ENCODE measurements at places on chromosomes 16 and 17.

GRCh38 chr17:83099570-83100181 is 20.3 kb downstream of the METRNL start:
- DNase-seq = no peak

- no peak for DNase-seq
Observed at GRCh38 chr16:75385507-75386152, 47.7 kb downstream of the CFDP1 start.

DNA sequence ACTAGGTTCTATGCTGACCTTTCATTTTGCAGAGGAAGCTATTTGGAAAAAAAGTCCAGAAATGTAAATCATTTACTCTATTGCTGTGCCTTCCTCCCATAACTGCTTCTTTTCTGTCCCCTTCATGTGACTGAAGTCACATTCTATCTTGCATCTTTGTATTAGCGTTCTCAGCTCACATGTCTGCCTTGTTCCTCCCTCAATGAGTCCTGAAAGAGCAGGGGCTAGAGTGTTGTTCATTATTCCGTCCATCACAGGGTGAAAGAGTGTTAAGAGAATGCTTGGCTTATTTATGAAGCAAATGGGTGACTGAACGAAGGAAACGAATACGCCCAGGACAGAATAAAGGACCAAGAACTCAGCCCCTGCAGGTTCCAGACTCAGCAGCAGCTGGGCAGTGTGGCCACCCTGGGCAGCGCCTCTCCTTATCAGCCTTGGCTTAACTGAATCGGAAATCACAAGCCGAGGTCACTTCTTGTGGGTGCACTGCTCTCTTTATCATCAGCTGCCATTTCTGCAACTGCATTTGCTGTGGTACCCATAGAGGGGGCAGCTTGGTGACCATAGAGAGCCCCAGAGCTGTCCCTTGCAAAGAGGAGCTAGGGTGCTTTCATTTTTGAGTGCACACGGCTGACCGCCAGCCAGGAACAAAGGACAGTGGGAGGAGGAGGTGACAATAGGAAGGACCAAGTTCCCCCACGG is 1.8 kb upstream of the PIK3R6 start:
- peak; percentile 44 for DNase-seq

GRCh38 chr17:78355045-78355641 is 4.7 kb downstream of the SOCS3 start:
- no peak for DNase-seq

DNA sequence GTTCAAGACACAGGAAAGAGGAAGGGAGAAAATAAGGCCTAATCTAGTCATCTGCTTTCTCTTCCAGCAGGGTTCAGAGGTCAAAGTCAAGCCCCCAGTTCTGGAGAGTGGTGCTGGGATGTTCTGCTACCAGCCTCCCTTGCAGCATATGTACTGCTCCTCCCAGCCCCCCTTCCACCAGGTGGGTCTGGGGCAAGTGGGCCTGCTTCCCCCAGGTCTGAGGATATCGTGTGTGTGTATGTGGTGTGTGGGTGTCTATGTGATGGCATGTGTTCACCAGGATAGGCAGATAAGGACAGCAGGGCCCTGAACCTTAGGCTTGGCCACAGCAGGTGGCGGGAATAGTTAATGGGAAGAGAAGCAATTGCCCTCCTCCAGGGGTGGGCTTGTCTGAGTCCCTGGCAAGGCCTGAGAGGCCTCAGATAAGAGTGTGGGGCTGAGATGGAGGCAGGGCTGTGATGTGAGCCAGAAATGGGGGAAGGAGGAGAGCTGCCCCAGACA is 21.1 kb downstream of the FOXN1 start:
- DNase-seq = no peak

GRCh38 chr17:4492721-4493561 is 5.7 kb upstream of the SPNS2 start:
- DNase-seq = peak; percentile 99

- DNase-seq = no peak
Observed at GRCh38 chr17:43611230-43611969, 50.3 kb downstream of the MEOX1 start.

DNA sequence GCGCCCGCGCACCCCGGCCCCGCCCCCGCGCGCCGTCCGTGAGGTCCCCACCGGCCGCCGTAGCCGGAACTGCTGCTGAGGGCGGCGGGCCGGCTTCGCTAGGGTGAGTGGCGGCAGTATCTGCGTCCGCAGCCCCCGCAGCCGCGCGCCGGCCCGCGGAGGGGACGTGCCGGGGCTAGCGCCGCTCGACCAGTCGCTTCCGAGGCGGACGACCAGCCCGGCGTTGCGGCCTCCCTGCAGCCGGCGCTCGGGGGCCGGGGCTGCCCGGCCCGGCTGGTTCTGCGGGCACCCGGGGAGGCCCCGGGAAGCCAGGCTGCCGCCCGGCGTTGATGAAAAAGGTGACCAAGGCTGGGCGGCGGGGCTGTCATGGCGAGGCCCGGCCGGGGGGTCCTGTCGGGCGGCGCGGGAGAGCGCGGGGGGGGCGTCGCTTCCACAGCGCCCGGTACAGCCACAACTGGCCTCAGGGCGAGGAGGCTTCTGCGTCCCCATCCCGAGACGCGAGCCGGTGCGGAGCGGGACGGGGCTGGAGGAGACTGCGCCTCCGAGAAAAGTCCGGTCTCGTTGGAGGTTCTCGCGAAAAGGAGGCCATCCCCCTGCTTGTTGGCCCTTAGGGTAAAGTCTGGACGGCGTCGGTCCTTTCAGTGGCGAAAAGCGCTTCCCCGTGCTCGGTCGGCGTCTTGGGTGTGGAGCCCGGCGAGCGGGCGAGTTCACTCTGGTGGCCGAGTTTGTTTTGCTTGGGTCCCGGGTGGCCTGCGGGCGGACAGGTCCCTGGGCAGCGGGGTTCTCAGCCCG is at the start of gene CRAMP1:
CRAMP1 (plus strand) TSS at position 41 of the 792 bp plus-strand sequence. CDS start 2,280 bp downstream, outside the sequence.
- DNase-seq = peak; percentile 69

Data from islet precursor cell (in vitro differentiated cells).